ENCODE measurements at places on chromosomes 5 and 9.

GRCh38 chr5:9046756-9047481 is 499.0 kb downstream of the SEMA5A start:
- no peak for DNase-seq

DNA sequence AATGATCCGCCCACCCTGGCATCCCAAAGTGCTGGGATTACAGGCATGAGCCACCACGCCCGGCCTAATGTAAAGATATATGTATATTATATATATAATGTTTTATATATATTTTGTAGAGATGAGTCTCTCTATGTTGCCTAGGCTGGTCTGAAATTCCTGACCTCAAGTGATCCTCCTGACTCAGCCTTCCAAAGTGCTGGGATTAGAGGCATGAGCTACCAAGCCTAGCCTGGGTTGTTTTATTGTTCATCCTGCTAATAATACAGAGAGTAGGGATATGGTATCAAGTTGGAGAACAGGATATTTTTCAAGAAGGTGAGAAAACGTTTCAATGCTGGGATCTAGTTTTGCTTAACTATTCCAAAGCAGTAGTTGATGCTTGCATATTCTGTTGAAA is 2.9 kb downstream of the SEC24A start:
- no peak for DNase-seq

DNA sequence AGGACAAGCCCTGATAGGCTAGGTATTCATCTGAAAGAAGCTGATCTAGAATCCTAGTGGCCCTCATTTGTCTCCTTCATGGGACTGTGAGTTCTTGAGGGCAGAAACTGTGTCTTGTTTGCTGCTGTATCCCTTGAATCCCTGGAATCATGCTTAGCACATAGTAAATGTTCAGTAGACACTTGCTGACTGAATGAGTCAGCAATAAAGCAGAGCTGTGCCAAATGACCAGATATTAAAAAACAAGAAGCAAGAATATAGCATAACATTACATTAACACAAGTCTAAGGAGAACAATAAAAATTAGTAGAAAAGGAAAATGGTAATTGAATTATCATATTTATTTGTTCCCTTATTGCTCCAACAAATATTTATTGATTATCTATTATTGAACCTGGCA is 420.5 kb downstream of the ZSWIM6 start:
- DNase-seq = no peak

DNA sequence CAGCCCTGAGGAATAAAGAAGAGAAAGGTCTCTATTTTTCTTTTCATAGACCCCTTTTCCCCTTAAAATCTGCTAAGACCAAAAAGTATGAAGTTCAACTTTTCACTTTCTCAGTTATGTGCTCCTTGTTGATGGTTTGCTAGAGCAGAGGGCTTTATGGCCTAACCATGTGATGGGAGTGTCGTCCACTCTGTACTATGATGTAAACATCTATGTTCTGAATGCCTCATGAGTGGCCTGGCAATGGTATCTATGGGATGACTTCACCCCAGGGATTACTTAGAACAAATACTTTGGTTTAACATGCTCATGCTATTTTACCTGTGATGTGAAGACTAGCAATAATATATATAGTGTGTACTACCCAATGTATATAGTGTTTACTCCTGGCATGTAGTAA is 43.7 kb upstream of the MIER3 start:
- DNase-seq = no peak

DNA sequence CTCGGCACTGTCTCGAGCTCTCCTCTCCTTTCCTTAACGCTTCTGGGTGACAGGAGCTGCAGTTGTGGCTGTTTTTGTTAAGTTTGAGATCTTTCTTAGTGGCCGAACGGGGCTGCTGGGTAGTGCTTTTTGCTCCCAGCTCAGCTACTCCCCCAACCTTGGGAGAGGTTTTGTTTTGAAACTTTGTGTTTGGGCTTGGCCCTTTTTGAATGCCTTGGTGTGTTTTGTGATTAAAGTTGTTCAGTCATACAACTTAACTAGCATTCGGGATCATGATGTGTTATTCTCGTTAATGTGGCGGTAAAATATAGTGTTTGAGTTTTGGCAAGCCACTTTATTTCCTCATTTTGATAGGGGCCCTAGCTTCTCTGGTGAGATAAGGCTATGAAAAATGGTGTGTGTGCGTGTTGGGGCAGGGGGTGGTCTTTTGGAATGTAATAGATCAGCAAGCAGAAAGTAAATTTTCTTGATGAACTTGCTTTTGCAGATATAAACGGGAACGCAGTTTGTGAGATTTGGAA is 1.1 kb downstream of the KDM3B start:
- peak; percentile 38 for DNase-seq

GRCh38 chr5:3386637-3387036 is 209.0 kb upstream of the IRX1 start:
- DNase-seq = no peak

- no peak for DNase-seq
Measured at GRCh38 chr5:8842971-8843551, 702.8 kb downstream of the SEMA5A start.

DNA sequence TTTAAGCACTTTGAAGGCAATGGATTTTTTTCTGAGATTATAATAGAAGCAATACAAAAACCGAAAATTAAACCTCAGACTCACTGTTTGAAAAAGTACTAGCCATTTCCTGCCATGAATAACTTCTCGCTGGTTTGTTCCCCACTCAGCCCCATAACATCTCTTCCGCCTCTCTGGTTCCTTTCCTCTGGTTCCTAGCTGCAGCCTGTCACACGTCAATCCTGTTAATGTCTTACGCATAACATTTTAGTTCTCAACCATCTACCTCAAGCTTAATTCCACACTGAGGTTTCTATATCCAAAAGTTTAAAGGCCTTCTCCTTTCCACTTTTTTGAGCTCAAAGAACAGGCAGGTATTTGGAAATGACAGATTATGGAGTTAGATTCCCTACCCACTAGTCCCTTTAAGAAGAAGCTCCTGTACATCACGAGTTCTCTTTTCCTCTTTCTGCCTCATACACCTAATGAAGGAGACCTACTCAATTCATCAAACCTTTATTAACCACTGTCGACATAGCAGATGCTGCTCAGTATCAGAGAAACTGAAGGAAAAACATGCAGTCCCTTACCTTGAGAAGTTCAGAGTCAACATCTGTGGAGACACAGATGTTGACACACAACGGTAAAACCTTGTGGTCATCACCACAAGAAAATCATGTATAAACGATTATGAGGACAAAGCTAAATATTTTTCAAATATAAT is 243.0 kb upstream of the PTGER4 start:
- DNase-seq = peak; percentile 79

DNA sequence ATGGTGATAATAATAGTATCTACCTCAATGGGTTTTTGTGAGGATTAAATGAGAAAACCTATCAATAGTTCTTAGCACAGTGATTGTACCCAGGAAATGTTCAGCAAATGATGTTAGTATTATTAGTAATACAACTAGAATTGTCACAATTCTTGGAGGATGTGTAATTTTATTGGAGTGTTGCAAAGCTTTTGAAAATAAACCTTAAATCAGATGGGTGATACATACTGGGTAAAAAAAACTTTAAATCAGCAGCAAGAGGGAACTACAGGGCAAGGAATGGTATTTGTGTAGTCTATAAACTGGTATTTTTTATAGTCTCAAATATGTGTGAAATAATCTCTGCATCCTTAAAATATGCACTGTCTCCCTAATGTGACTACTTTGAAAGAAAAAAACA is 371.6 kb downstream of the PIK3R1 start:
- DNase-seq = no peak

- no peak for DNase-seq
Measured at GRCh38 chr5:124996023-124996763, 249.8 kb upstream of the ZNF608 start.

DNA sequence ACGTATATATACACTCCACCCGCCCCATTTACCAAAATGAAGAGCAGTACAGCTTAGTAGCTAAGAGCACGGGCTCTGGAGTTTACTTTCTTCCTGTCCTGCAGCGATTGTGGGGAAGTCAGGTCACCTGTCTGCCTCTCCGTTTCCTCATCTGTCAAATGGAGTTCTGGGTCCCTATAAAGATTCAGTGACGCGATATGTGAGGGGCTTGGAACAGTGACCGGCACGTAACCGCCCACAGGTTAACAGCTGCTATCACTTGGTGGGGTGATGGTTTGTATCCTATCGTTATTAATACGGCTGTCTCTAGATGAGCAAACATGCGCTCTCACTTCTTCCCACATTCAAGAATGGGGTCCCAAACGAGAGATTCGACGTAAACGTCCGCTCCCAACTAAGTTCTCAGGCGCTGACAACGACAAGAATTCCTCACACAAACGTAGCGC is 426 bp downstream of the FAM114A2 start:
- DNase-seq = peak; percentile 56

DNA sequence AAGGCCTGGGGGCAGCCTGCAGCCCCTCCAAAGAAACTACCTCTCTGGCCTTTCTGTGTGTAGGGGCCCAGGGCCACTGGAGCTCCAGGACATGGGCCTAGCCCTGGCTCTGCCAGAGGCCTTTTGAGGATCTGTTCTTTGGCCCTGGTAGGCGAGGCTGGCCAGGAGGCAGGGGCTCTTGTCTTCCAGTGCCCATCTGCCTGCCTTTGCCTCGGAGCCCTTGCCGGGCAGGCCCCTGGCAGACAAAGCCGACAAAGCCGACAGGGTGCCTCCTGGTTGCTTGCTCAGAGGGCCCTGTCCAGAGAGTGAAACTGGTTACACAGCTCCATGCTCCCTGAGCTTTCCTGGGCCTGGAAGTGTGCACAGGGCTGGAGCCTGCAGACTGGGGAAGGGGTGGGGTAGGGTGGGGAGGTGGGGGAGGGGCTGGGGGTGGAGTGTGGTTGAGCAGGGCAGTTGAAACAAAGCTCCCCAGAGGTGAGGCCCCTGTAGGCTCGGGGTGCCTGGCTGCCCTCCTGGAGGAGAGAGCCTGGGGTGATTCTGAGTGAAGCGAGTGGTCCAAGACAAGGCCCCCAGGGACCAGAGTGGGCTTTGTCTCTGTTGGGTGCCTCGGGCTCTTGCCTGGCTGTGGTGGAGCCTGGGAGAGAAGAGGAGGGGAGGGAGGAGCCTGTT is 29.3 kb downstream of the PTPA start:
- peak; percentile 12 for DNase-seq

- no peak for DNase-seq
Measured at GRCh38 chr9:17725399-17726010, 146.6 kb downstream of the SH3GL2 start.

Measured in activated CD4-positive, alpha-beta T cell treated with anti-CD3 and anti-CD28 coated beads, Interleukin-2, amount 50 U/mL, for 16 hours (primary cell).